ENCODE measurements at places on chromosomes 12 and 14. TPM values are rescaled to one million over a fixed set of nuclear protein-coding genes. Genes with fewer than 3 reads are reported as not detected.

GRCh38 chr12:43288671-43289425, 263.2 kb downstream of the ADAMTS20 start:
- DNase-seq = no peak

DNA sequence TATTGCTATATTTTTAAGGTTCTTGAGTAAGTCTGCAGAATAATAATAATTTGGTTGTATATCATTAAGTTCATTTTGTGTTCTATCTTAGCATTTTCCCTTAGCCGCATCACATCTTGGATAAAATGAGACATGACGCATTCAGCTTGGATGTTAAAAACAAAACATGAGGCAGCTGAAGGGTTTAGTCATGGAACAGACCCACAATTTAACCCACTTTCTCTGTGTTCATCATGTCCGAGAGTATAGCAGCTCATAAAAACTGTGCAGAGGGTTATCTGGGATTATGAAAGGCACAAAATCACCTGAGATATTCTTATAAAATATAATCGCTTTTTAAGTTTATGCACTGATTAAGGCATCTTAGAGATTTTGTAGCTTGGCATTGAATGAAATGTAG, 219.3 kb downstream of the TRHDE start:
- no peak for DNase-seq

The ANHX gene
- not detected for total RNA-seq

The SERPINA3 gene
- total RNA-seq = 1.2 TPM

DNA sequence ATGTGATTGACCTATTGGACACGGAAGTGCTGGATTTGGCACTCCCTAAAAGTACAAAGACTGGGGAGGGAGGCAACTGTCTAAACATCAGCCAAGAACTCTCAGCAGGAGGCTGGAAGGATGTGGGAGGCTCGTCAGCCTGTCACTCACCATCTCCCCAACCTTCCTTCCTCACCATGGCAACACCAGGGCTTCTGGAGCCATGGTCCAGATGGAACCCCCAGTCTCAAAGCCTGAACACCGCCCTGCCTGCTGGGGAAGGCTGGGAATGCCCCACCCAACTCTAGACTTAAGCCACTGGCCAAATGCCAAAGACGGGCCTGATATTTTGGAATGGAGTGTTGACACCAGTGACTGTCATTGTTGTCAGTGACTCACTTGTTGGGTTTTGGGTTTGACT, 55.3 kb downstream of the GALNT16 start:
- peak; percentile 60 for DNase-seq

- DNase-seq = peak; percentile 86
These were observed 2.2 kb downstream of the NPFF start for GRCh38 chr12:53505086-53505485.

The C3AR1 gene
- total RNA-seq = 1.5 TPM

DNA sequence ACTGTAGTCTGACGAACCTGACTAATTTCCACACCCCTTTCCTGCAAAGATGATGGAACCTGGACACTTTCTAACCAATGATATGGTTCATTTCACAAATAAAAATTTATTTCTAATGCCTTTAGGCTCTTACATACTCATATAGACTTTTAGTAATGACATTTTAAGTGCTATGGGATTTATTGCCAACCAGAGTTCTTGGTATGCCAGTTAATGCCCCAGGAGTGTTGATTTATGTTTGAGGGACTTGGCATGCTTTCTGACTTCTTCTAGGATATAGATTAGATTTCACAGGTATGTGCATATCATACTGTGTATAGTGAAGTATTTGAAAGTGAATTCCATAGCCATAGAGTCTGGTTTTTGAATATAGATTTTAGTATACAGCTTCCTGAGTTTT, 159.5 kb downstream of the CFAP54 start:
- no peak for DNase-seq

DNA sequence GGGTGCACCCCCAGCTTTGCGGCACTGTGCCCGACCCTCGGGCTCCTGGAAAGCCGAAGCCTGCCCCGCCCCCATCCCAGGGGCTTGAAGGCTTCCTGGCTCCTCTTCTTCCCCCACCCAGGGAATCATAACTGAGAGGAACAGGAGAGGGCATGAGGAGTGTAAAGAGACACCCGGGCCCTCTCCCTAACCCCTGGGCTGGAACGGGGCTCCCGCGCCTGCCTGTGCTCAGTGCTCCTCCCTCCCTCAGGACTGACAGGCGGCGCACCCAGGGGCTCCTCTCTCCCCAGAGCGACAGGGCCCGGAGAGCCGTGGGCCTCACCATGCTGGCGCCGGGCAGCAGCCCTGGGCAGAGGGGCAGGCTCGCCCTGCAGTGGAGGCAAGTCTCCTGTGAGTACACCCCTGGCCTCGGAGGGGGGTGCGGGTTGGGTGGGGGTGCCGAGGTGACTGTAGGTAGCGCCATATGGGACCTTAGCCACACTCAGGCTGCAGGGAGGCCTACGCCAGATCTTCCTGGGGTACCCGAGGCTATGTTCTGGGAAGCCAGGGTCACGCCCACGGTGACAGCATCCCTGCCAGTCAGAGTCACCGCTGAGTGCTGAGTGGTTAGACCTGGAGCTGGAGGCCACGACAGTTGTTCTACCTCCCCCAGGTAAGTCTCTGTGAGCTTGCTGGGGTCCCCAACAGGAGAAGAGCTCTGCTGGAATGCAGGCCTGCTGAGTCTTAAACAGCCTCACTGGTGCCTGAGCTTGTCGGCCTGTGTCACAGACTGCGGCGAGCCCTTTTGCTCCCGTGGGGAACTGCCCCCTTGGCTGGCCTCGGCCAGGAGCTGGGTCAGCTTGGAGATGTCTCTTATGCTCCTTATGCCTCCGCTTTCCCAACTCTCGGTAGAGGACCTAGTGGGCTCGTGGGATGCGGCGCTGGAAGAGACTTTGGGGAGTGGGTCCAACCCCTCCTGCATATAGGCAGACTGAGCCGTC, 7.8 kb downstream of the LRTM2 start:
- no peak for DNase-seq

The CCDC38 gene
- total RNA-seq = not detected

DNA sequence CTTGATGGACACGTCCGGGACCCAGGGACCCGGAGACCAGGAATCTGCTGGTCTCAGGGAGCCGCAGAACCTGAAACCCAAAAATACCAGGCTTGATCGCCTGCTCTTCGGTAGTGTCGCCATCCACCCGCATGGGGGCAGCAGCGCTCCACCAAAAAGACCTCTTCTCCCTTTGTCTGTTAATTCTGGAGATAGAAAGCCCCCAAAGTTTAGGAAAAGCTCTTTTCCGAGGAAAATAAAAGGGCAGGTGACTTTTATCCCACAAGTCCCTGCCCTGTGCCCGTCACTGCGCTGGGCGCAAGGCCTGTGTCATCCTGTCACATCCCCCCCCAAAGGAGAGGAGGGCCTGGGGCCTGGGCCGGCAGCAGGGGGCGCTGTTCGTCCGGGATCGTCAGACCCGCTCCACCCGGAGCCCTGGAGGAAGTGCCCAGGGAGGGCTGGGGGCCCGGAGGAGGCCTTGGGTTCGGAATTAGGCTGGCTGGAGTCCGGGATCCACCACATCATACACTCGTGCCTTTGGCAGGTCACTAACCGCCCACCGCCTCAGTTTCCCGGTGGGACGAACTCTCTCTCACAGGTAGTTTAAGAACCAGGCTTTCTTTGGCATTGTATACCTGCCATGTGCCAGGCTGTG, 31.9 kb downstream of the DAD1 start:
- peak; percentile 62 for DNase-seq

DNA sequence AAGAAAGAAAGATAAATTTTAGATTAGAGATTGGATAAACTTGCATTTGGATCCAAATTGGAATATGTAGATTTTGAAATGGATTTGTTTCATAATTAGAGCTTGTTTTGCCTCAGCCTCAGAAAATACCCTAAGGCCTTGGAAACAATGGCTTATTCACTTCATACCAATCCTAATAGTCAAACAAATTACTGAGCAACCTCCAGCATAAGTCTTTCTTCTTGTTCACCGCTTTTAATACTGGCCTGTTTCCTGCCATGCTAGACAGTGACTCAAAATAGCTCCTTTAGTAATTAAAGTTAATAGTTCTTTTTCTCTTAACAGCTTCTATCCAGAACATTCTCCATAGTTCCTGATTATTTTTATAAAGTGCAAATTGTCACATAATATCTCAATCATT, 110.9 kb upstream of the DNM1L start:
- peak; percentile 78 for DNase-seq

The DBX2 gene
- total RNA-seq = not detected

DNA sequence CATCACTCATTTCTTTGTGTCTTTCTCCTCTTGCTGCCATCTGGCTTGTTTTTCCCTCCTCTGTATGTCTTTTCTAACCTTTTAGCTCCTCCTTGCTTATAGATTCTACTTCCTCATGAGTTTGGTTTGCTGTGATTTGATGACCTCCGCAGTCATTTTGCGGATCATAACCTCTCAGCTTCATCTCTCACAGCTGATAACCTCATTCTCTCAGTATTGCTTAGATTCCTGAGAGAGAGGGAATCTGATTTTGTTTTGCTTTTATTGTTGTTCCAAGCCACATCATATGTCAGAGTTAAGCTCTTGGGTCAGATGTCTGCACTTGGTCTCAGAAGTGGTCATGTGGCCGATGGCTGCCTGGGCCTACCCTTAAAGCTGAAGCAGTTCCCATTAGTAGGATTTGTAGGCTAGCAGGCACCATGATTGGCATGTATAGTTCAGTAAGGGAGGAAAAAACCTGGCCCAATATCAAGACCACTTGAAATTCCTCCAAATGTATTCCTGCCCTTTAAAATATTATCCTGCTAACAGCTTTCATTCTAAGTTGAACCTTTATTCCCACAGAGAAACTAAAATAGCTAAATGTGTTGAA, 13.5 kb downstream of the ZNF664 start:
- peak; percentile 44 for DNase-seq

- DNase-seq = no peak
These were observed 10.4 kb upstream of the PTHLH start for GRCh38 chr12:27982951-27983350.

GRCh38 chr12:101859664-101860607, 17.4 kb upstream of the DRAM1 start:
- no peak for DNase-seq

- DNase-seq = peak; percentile 48
These were observed 58.4 kb downstream of the SLC25A47 start for GRCh38 chr14:100381395-100382105.

DNA sequence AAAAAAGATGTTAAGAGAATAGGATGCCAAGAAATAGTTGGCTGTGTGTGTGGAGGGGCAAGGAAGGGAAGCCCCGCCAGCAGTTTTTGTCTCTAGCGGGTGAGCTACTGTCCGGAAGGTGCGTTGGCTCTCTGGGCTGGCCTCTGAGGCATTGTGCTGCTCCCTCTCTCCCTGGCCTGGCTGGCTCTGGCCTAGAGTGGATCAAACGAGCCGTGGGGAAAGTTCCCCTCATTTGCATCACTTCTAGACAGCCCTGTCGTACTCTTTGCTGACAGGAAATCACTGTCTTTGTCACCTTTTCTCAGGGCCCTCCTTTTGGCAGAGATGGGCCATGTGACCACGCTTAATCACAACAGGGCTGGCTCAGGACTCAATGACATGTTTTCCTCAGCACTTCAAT, 236.1 kb upstream of the NPAS3 start:
- DNase-seq = no peak

GRCh38 chr12:75103822-75104221, 105.8 kb downstream of the KCNC2 start:
- DNase-seq = no peak

The DPPA3 gene
- total RNA-seq = not detected
